ENCODE measurements at places on chromosomes 3 and 15. TPM values are rescaled to one million over a fixed set of nuclear protein-coding genes. Genes with fewer than 3 reads are reported as not detected.

GRCh38 chr3:132660052-132660810, at the start of gene UBA5:
UBA5 (plus strand) TSS chr3:132660329; CDS start chr3:132660538, 209 bp downstream.
- DNase-seq: peak; percentile 93

DNA sequence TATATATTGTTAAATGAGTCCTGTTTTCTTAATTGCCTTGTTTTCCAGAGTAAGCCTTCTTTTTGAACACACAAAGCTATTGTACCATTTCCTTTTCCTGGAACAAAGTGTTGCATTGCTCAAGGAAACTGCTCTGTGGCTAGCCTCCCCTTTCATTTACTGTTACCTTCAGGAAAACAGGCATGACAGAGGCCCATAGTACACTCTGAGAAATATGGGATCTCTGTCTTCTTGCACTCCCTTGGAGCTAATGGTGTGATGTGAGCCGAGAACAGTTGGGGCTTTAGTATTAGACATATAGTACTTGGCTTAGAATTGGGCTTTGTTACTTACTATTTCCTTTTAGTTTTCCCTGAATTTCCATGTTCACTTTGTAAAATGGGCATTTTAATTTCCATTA, 193.7 kb downstream of the GHSR start:
- DNase-seq: no peak

DNA sequence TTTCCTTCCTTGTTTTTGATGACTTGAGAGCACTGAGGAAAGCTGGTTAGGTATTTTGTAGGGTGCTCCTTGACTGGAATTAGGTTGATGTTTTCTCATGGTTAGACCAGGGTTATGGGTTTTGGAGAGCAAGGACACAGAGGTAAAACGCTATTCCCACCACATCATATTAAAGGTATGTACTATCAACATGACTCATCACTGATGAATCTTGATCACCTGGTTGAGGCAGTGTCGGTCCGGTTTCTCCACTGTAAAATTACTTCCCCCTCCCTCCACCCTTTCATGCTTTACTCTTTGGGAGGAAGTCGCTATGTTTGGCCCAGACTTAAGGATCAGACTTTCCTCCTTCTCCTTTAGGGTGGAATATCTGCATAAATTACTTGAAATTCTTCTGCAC, 201.6 kb downstream of the EDEM1 start:
- DNase-seq: no peak

GRCh38 chr15:100861511-100861991, 18.1 kb upstream of the ALDH1A3 start:
- no peak for DNase-seq

DNA sequence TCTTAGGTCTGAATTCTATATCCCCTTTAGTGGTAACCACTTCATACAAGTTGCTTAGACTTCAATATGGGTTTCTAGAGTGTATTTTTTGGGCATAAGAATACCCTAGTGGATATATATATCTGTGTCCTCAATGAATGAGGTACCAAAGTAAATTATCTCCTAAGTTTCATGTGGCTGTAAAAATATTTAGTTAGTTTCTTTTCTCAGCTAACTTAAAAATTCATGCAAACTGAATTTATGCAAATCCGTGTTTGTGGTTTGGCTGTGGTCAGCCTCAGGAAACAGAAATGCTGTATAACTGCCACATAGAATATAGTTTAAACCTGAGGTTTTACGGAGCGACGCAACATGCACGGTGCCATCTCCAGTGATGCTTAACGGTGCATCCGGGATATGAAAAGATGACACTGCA, 80.3 kb downstream of the PEX5L start:
- DNase-seq: no peak

DNA sequence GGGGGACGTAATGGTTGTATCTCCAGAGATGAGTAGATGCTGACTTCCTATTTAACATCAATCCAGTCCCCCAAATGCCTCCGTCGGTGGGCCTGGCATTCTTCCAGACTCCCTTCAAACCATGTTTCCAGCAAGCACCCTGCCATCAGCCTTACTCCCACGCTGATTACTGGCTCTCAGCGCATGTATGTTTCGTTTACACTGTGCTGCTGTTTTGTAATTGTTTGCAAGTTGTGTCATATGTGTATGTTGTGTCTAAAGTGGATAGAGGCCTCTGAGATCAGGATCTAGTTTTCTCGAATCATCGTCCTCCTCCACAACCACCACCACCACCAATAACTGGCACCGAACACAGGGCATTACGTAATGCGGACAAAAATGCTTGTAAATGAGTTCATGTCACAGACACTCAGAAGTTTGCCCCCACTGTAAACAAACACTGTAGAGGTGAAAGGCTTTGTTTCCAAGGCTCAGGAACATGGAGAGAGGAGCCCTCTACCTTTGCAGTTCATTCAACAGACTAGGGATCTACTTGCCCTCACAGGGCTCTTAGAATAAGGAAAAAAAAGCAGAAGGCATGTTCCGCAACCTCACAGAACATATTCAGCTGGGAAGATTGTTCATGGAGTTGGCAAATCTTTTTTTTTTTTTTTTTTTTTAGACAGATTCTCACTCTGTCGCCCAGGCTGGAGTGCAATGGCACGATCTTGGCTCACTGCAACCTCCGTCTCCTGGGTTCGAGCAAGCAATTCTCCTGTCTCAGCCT, 46.1 kb upstream of the SEMA4B start:
- no peak for DNase-seq

GRCh38 chr3:191387441-191388077, 57.2 kb upstream of the UTS2B start:
- DNase-seq: no peak

DNA sequence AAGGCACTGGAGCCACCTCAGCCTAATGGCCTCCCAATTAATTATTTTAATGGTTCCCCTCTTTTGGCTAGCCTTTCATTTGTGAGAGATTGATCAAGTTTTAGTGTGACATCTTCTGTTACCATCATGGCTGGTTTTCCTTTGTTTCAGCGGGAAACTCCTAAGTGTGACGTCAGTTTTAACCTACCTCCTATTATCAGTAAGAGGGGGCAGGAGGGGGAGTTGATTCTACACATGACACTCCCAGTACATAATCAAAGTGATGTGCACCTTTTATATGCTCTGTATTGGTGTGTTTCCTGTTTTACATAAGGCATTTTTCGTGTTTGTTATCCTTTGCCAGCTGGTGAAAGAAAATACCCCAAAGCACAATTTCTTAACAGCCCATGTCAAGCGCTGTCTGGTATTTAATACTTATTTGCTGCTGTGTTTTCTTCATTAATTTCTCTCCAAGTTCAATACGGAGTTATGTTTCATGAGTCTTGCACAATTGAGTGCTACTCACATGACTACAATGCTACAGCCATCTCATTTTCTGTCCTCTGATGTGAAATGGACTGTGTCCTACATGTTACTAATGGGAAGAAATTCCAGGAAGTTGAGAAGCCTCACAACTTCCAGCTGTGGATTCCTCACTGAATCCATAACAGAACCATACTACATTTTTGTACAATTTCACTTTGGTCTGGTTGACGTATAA, 52.2 kb upstream of the POLR2M start:
- no peak for DNase-seq

GRCh38 chr3:157294953-157295352, 135.0 kb upstream of the CCNL1 start:
- DNase-seq: no peak

GRCh38 chr3:179676081-179676480, 23.2 kb downstream of the USP13 start:
- DNase-seq: no peak

GRCh38 chr3:37163262-37164015, 10.9 kb downstream of the LRRFIP2 start:
- DNase-seq: no peak

GRCh38 chr3:71872256-71872655, 87.3 kb upstream of the PROK2 start:
- DNase-seq: no peak

DNA sequence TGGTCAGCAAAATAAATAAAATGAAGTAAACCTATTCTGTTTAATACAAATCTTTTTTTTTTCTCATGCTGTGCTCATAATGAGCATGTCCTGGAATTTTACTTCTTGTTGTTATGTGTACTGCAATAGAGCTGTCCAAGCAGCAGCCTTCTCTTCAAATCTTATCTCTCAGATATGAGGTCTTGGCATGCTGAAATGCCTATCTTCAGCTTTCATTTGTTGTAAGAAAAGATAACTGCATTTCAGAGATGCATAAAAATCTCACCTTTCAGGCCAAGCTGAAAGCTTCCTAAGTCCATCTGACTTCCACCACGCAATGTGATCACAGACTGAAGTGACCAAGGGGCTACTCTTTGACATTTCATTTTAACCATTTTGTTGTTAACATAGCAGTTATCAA, 43.5 kb upstream of the LRRC3B start:
- DNase-seq: no peak

- no peak for DNase-seq
Measured at GRCh38 chr3:31305340-31305739, 227.4 kb upstream of the STT3B start.

- no peak for DNase-seq
Measured at GRCh38 chr3:194101592-194102432, 34.1 kb upstream of the HES1 start.

- no peak for DNase-seq
Measured at GRCh38 chr3:155130001-155130400, 49.9 kb downstream of the MME start.

GRCh38 chr3:17040990-17041377, 156.2 kb downstream of the PLCL2 start:
- no peak for DNase-seq

GRCh38 chr15:25481208-25481859, 42.5 kb upstream of the UBE3A start:
- no peak for DNase-seq

The GNAT1 gene
- total RNA-seq: not detected

The DLEC1 gene
- total RNA-seq: 0.08 TPM

The CHRD gene
- 3.3 TPM for total RNA-seq

The SCG3 gene
- total RNA-seq: not detected

The WDR93 gene
- not detected for total RNA-seq

The FBXO40 gene
- not detected for total RNA-seq

The CCK gene
- not detected for total RNA-seq

The MASP1 gene
- total RNA-seq: 16.7 TPM

The SCG5 gene
- total RNA-seq: 1.9 TPM

The HAPLN3 gene
- 7.0 TPM for total RNA-seq

The TJP1 gene
- 59.1 TPM for total RNA-seq
